ENCODE measurements at places on chromosomes 1 and 21. TPM values are rescaled to one million over a fixed set of nuclear protein-coding genes. Genes with fewer than 3 reads are reported as not detected.

GRCh38 chr1:9731051-9731537 is 79.6 kb downstream of the PIK3CD start:
- DNase-seq = no peak
- peaks cover 58% of the 10 kb centered on the region for H3K36me3 ChIP-seq
- H3K4me3 ChIP-seq = no peak overlapping the region
- H3K27me3 ChIP-seq = no peaks in the 10 kb centered on the region
- no peak overlapping the region for H3K27ac ChIP-seq

DNA sequence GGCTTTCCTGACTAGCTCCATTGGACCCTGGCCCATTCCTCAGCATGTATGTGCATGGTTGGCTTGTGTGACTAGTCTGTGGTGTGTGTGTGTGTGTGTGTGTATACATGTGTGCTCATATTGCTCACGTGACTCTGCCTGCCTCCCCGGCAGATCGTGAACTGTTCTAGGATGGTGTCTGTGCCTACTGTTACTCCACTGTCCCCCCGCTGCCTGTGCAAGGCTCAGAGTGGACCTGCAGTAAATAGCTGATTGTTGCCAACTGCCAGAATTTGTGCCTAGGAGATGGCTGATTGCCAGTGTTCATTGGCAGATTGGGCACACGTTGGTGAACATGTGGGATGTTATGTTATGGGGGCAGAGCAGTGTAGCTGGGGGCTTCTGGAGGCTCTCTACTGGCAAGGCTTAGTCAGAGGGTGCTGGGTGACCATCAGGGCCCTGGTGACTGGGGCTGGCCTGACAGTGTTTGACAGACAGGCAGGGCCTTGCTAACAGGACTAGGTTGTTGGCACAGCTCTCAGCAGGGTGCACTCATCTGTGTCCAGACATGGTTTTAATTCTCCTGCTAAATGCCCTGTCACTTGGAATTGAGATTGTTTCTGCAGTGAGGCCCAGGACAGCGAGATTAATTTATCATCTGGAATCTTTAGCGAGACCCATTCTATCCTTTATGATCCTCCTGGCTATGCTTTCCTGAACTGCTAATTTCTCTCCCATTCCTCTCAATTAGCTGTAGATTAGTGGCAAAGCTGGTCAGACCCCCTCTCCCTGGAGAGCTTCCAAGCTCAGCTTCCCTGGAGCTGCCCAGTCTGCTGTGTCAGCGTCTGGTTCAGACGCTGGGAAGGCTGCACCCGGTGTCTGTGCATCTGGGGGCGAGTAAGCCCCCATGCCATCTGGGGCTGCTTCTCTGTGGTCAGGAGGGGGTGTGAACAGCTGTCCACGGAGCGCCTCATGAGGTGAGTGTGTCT is 20.8 kb downstream of the SLC6A17 start:
- no peak for DNase-seq
- peaks cover 1% of the 10 kb centered on the region for H3K4me1 ChIP-seq
- H3K27ac ChIP-seq = no peak overlapping the region
- no peaks in the 10 kb centered on the region for H3K36me3 ChIP-seq

DNA sequence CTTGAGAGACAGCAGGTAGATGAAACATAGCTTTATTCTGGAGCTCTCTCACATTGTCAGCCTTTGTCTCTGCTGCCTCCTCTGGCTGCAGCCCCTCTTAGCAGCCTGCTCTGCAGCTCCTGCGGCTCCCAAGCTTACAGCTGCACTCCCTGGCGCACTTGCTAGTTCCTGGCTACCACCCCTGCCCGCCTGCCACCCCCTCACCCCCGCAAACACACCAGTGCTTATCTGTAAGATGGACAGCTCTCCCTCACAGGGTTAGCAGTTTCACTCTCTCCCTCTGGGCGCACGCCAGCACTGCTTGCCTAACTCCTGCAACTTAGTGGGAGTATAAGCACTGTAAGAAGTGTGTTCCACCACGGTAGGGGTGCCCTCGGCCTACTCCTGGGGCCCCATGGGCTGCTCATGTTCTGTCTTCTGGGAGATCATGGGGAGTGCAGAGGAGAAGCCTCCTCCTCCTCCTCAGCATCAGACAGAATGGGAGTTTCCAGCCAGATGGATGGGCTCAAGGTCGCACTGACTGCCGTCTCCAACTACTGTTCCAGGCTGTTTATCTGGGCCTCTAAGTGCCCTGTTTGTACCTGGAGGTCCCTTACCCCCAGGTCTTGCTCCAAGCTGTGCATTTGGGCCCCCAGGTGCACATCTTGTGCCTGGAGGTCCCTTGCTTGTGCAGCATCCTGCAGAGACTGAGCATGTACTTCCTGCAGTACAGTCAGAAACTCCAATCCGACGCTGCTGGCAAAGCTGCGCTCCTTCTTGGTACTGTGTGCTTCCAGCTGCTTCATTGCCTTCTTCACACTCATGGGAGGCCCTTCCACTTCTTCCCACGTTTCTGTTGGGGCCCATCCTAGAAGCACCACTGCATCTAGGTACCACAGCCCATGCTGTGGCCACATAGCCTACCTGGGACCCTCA is 1388.1 kb downstream of the AMY1C start:
- no peaks in the 10 kb centered on the region for H3K36me3 ChIP-seq
- no peaks in the 10 kb centered on the region for H3K27me3 ChIP-seq
- DNase-seq = no peak
- no peaks in the 10 kb centered on the region for H3K4me1 ChIP-seq
- H3K27ac ChIP-seq = no peak overlapping the region

DNA sequence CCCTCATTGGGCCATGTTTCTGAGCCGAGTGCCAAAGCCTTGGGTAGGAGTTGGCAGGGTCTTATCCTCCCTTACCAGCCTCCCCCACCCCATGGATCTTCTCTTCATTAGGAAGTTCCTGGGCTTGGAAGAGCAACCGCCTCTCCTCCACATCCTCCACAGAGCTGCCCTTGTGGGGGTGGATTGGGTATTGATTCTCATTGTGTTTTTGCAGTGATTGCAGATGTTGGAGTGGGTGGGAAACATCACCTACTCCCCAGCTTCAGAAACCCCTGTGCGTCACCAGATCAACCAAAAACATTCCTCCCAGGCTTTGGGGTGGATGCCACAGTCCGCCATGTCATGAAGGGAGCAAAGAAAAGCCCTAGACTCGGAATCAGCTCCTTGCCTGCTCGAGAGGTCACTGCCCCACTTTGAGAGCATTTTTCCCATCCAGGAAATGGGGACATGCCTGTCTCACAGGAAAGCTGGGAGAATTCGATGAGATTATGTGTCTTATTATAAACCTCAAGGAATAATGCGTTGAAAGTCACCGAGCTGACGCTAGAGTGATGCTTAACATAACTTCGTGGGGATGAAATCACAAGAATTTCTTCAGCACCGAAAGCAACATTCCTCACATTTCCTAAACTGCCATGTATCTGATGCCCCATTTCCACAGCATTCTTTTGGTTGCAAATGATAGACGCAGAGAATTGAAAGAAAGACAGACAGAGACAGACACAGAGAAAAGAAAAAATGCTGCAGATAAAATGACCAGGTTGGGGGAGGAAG is 44.7 kb upstream of the ZBTB40 start:
- no peaks in the 10 kb centered on the region for H3K36me3 ChIP-seq
- no peak for DNase-seq
- no peak overlapping the region for H3K4me3 ChIP-seq
- no peaks in the 10 kb centered on the region for H3K27me3 ChIP-seq
- no peaks in the 10 kb centered on the region for H3K4me1 ChIP-seq

DNA sequence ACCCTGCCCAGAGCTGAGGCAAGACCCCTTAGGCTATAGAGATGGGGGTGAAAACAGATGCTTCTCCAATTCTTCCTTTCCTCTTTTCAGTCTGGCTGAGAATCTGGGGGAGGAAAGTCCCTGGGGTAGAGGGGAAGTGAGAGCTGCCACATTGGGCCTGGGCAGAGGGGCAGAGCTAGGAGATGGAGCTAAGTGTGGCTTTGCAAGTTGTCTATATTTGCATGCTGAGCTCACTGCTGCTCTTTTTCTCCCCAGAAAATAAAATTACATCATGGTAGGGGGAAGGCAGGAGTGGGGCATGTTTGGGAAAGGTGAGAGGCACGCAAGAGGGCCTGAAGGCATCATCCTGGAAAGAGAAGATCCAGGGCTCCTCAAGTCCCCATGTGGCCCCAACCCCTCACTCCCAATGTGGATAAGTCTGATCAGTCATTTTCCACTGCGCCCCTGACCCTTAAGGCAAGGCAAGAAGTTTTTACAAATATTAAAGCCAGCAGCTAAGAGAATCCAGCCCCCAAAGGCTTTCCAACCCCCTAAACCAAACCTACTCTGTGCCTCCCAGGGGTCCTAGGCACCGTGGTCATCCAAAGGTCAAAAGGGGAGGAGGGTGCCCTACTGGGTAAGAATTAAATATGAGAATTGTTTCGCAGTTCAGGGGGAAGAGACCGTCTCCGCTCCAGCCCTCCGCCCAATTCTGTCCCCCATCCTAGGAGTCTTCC is 500 bp upstream of the PEA15 start:
- no peaks in the 10 kb centered on the region for H3K36me3 ChIP-seq
- peaks cover 47% of the 10 kb centered on the region for H3K4me1 ChIP-seq
- H3K27me3 ChIP-seq = no peaks in the 10 kb centered on the region
- peak overlapping the region; percentile 80 for H3K4me3 ChIP-seq
- DNase-seq = no peak
- H3K27ac ChIP-seq = peak overlapping the region; percentile 96

DNA sequence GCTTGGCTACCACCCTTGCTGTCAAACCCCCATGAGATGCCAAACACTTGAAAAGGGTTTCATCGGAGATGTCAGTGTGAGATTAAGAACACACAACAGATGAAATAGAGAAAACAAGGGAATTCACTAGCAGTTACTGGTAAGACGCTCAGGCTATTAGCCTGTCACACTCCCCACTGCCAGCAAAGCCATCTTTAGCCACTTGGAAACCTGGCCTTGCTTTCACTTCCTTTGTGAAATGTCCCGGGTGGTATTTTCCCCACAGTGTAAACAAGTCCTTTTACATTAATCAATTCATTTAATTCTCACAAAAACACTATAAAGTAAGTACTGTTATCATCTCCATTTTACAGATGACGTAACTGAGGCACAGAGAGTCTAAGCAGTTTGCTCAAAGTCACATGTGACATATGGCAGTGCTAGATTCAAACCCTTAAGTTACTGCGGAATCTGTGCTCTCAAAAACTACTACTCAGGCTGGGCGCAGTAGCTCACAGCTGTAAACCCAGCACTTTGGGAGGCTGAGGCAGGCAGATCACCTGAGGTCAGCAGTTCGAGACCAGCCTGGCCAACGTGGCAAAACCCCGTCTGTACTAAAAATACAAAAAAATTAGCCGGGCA is 32.7 kb upstream of the KHDRBS1 start:
- no peaks in the 10 kb centered on the region for H3K4me1 ChIP-seq
- no peaks in the 10 kb centered on the region for H3K36me3 ChIP-seq
- no peak for DNase-seq
- H3K27ac ChIP-seq = no peak overlapping the region
- no peak overlapping the region for H3K4me3 ChIP-seq

GRCh38 chr1:923991-924655 is 400 bp downstream of the SAMD11 start:
- H3K4me3 ChIP-seq = peak overlapping the region; percentile 51
- no peaks in the 10 kb centered on the region for H3K36me3 ChIP-seq
- H3K27me3 ChIP-seq = peaks cover 51% of the 10 kb centered on the region
- H3K27ac ChIP-seq = peak overlapping the region; percentile 42
- no peak for DNase-seq
- H3K4me1 ChIP-seq = peaks cover 48% of the 10 kb centered on the region

DNA sequence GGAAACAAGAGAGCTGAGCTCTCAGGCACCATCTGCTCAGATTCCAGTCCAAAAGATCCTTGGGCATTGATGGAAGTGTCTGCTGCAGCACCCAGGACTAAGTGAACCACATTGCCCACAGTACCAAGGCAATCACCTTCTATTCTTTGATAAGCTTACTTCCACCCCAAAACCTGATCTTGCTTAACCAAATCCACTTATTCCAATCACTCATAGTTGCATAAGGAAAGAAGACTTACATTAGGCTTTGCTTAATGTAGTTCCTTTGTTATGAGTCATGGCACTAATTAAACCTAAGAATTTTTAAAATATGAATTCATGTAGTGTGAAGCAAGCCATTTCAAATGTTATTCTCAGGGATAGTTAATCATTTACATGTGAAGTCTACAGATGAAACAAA is 84.5 kb downstream of the UCHL5 start:
- peak overlapping the region; percentile 34 for H3K27ac ChIP-seq
- no peak for DNase-seq
- H3K4me3 ChIP-seq = no peak overlapping the region
- H3K36me3 ChIP-seq = no peaks in the 10 kb centered on the region
- H3K27me3 ChIP-seq = no peaks in the 10 kb centered on the region

DNA sequence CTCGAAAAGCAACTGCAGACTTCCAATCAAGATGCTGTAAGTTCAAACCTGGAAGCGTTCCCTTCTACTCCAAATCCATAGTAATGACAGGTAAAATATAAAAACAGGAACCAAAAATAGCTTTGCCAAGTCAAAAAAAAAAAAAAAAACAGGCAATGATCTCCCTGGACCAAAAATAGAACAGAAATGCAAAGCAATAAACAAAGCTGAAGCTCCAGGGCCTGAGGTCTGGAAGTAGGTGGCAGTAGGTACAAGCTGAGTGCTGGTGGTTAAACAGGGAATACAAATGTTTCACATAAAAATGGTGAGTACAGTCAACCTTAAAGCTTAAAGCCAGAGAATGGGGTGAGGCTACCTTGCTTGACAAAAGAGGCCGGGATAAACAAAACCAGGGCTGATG is 610.8 kb downstream of the SMYD3 start:
- H3K4me1 ChIP-seq = peaks cover 4% of the 10 kb centered on the region
- no peaks in the 10 kb centered on the region for H3K36me3 ChIP-seq
- H3K27me3 ChIP-seq = no peaks in the 10 kb centered on the region
- no peak overlapping the region for H3K4me3 ChIP-seq
- no peak overlapping the region for H3K27ac ChIP-seq
- DNase-seq = no peak

DNA sequence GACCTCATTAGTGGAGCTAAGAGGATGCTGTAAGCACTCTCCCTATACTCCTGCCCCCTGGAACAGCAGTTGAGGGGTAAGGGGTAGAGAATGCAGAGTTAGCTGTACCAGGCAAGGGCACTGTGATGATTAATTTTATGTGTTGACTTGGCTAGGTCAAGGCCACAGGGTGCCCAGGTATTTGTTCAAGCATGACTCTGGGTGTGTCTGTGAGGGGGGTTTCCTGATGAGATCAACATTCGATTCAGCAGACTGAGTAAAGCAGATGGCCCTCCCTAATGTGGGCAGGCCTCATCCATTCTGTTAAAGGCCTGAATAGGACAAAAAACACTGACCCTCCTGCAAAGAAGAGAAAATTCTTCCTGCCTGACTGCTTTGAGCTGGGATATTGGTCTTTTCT is 110.8 kb downstream of the KCND3 start:
- H3K4me3 ChIP-seq = no peak overlapping the region
- H3K4me1 ChIP-seq = peaks cover 29% of the 10 kb centered on the region
- no peaks in the 10 kb centered on the region for H3K36me3 ChIP-seq
- no peaks in the 10 kb centered on the region for H3K27me3 ChIP-seq

GJA9 gene
- total RNA-seq = not detected

PERM1 gene
- under 0.01 TPM for total RNA-seq
